Stimulated activated CD4-positive, alpha-beta T cell treated with anti-CD3 and anti-CD28 coated beads, Interleukin-4, amount 100 ng/mL, for 4 hours (primary cell): ENCODE measurements at places on chromosomes 5 and 9.
A peak's percentile ranks its signal among the peaks of the same experiment; 100 is the strongest.

GRCh38 chr5:133506181-133506580 is 106.2 kb downstream of the FSTL4 start:
- no peak for DNase-seq

DNA sequence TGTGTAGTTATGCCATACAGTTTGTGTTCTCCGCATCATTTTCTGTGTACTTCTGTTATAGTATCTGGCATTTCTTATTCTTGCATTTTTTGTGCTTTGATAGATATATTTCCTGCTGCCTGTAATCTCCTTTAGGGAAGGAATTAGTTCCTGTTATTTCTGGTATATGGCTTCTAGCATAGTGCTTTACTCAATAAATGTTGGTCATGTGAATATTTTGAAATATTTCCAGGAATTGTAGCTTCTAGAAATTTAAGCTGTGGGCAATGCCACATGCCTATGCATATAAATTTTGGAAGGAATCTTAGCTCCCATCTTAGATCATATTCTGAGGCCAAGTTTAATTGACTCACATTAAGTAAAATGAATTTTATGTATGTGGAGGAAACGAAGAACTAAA is 11.5 kb upstream of the PRRC1 start:
- DNase-seq, result no peak

GRCh38 chr5:113110117-113110516 is 133.5 kb downstream of the DCP2 start:
- no peak for DNase-seq

GRCh38 chr9:76378367-76379073 is 15.7 kb downstream of the RFK start:
- DNase-seq, result no peak

DNA sequence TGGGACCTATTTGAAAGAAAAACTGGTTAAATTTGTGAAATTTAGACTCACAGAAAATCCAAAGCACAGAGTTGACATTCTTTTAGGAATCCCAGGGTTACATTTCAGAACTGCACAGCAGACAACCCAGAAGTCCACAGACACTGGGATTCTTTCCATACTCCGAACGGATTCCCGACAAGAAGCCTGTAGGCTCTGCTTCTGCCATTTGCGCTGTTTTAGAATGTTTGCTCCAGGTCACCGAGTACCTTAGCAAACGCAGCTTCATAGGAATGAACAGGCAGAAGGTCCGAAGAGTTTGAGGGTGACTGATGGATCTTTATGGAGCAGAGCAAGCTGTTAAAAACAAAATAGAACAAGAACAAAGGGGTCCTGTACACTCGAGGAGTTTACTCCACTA is 84.5 kb upstream of the NFIB start:
- no peak for DNase-seq

DNA sequence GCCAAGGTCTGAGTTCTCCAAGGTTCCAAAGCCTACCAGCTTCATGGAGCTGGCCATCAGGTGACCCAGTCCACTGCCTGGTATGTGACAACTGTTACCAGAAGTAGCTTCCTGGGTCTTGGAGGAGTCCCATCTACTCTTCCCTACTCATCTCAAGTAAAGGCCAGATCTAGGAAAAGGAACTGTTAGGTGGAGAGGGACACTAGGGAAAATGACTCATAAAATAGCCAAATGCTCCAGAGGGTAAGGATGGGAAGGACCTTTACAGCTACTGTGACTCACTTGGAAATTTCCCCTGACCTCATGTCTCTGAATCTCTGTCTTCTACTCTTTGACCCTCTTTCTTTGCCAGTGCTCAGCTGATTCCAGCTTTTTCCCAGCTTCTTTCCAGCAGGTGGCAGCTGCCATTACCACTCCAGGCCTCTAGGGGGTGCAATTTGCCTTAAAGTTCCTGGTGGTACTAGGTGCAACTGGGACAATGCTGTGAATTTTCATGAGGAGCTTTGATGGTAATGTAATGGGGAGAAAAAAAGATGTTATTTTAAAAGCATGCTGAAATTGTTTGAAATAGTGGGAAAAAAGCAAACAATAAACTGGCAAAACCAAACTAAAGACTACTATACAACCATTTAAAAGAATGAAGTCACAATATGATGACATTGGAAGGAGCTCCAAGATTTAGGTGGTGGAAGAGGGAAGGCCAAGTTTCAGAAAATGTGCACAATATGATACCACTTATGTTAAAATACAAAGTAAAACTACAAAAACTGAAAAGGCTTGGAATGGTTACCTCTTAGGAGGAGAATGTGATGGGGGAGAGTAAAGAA is 27.1 kb upstream of the MYORG start:
- peak; percentile 31 for DNase-seq

DNA sequence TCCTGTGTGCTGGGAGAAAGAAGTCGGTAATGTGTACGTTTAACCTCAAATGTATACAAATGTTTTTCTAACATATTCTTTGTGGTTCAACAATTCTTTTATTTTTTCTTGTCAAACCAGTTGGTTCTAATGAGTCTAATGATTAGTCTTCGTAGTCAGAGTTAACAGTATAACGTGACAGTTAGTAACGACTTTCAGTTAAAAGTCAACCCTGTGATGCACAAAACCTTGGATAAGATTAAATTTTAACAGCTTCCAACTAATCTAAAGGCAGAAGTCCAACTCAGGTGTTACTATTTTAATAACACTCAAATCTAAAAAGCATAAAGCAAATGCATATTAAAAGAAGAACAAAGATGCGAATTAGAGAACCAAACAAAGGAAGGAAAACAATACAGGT is 47.0 kb downstream of the SEMA6A start:
- DNase-seq, result no peak

GRCh38 chr9:17138503-17138902 is 3.7 kb downstream of the CNTLN start:
- DNase-seq, result no peak
